ENCODE measurements at places on chromosomes 1 and 21.

DNA sequence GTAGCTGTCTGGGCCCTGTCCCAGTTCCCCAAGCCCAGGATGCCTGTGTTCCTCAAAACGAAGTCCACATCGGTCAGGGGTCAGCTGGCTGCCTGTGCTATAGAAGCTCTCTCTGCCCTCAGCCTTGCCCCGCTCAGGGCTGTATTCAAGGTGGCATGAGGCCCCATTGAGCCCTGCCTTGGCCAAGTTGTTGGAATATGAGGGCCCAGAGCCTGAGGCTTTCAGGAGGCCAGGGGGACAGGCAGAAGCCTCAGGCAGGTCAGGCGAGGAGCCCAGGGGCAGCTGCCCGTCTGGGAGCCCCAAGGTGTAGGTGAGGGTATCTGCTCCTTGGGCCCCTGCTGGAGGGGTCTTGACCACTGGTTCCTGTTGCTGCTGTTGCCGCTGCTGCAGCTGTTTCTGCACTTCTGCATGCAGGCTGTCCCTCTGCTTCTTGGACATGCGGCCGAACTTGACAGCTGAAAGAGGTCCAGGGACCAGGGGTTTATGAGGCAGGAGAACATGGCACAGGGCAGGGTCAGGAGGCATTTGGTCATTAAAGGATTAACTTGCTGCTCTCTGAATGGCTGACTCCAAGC, 9.8 kb upstream of the LINGO4 start:
- DNase-seq, result no peak

DNA sequence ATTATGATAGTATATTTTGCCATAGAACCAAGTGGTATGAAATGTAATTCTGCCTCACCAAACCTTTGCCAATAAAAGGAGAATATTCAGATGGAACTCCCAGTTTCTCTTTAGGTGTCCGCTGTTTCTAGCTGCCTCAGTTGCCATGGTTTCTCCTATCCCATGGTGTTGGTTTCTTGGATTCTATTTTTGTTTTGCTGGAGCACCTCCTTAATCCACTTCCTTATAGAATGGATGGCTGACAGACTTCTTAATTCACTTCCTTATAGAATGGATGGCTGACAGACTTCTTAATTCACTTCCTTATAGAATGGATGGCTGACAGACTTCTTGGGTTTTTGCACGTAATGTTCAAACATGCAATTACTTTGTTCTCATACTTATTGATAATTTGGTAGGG, 43.7 kb downstream of the ADARB1 start:
- DNase-seq, result no peak

- DNase-seq, result no peak
These were observed 146.5 kb downstream of the PDE4B start for GRCh38 chr1:65939191-65939590.

DNA sequence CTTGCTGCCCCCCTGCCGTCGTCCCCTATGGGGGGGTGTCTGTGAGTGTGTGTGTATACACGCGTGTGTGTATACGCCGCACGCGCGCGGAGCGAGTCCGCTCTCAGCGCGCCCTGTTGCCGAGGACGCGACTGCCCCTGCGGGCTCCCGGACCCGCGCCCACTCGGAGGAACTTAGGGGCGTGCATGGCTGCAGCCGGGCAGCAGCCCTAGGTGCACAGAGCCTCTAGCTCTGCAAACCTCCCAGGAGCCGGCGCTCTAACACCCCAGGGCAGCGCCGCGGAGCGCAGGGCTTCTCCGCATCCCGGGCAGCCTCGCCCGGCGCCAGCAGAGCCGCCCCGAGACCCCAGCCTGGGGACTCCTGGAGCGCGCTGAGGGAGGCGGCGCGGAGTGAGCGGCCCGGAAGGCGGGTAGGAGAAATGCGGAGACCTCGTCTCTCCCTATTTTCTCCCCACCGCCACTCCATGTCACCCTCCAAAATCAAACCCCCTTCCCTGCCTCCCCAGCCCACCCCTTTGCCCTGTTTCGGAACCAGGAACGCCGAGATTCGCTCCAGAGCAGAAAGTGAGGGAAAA, 574 bp downstream of the ITPKB start:
- DNase-seq, result peak; percentile 63

- DNase-seq, result no peak
These were observed 38.2 kb downstream of the TTLL7 start for GRCh38 chr1:83960669-83961277.

DNA sequence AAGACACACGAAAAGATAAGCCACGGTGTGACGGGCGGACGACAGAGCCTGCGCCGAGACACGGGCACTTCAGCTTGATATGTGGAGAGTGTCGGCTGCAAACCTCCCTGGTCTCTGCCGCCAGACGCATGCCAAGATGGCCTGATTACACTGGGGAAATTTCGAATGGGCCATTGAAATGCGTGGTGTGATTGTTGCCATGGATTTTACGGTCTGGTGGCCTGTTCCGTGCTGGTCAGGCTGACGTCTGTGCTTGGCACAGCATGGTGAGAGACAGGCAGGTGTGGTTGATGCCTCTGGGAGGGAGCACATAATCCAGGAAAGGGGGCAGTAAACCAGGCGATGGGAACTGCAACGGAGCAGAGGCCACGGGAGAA, 105.6 kb upstream of the TMPRSS2 start:
- DNase-seq, result no peak

DNA sequence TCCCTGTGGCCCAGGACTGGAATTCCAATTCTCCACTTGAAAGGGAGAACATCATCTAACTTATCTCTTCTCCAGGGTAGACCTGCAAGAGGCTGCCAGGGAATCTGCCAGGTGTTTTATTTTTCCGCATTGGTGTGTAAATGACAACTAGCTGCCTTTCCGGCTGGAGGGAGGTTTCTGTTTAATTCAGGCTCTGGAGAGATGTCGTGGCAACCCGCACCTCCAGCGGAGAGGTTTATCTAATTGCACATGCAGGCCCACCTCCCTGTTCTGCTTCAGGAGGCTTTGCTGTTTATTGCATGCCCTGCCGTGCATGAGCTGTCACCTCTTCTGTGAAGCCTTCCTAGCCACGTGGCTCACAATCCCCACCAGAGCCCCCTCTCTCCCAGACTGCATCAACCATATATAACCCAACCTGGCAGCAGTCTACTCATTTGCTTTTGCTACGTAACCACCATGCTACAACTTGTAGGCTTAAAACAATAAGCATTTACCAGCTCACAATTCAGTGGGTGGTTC, 151.6 kb downstream of the C1orf94 start:
- no peak for DNase-seq

GRCh38 chr1:176466514-176466913, 3.5 kb downstream of the PAPPA2 start:
- DNase-seq, result peak; percentile 3

GRCh38 chr21:46161633-46162592, 6.5 kb upstream of the FTCD start:
- DNase-seq, result no peak

Data from hematopoietic multipotent progenitor cell treated with erythropoietin and hydrocortisone succinate and interleukin-3 and kit ligand, for 6 days (in vitro differentiated cells).